ENCODE measurements at places on chromosomes 11 and 22.

DNA sequence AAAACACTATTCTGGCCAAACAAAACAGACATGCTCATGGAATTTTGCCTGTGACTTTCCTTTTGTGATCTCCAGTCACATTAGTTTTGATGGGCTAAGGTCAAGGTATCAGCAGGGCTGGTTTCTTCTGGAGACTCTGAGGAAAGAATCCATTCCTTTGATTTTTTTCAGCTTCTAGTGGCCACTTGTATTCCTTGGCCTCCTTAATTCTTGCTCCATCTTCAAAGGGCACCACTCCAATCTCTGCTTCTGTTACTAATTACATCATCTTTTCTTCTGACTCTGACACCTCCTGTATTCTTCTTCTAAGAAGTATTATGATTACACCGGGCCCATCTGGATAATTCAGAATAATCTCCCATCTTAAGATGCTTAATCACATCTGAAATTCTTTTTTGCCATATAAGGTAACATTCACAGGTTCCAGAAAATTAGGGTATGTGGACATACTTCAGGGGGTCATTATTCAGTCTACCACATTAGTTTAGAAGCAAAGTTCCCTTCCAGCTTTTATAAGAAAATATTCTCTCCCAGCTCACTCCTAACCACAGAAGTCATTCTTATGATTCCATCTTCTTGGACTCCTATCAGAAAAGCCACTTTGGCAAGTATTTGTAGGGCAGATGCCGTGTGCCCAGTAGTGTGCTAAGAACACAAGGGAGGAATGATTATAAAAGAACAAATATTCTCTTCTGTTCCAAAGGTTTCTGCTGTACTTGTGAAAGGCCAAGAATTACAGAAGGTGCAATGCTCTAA, 56.4 kb upstream of the FSHB start:
- DNase-seq: no peak

DNA sequence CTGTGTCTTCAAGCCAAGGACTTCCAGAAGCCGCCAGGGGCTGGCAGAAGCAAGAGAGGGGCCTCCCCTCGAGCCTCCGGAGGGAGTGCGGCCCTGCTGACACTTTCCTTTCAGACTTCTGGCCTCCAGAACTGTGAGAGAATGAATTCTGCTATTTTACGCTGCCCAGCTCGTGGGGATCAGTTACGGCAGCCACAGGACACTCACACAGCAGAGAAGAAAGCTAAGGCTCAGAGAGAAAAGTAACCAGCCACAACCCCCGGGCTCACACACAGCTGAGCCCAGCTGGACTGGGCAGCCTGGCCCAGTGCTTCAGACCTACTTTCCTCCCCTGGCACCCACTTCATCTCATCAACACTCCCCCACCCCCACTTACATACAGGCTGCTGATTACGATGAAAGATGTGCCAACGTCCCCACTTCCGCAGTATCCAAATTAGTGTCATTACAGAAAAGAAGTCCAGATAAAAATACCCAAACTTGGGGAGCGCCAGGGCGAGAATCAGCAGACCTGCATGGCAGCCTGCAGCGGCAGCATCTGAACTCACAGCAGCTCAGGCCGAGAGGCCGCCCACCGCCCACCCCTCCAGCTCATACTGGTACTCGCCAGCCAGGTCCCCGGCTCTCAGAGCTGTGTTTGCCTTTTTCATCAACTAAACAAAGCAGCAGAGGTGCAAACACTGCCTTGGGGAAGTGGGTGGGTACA, 15.3 kb downstream of the PHF21B start:
- DNase-seq: no peak

GRCh38 chr11:19853920-19854319, 141.3 kb downstream of the NAV2 start:
- DNase-seq: no peak

GRCh38 chr11:106950067-106950491, 68.2 kb downstream of the GUCY1A2 start:
- DNase-seq: no peak

DNA sequence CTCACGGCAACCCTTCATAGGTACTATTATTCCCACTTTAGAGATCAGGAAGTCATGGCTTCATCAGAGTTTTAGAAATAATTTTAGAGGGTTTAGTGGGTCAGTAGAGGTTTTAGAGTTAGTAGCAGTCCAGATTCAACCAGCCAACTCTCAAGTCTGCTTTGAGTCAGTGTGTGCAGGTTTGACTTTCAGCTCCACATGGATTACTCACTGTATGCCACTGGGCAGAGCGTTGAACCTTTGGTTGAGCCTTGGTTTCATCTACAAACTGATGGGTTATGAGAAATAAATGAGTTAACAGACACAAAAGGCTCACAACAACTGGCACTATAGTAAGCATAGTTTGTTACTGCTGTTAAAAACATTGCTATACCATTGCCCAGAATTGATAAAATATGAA, 19.0 kb upstream of the TP53AIP1 start:
- no peak for DNase-seq

GRCh38 chr11:105821372-105821771, 200.7 kb downstream of the MSANTD4 start:
- no peak for DNase-seq

DNA sequence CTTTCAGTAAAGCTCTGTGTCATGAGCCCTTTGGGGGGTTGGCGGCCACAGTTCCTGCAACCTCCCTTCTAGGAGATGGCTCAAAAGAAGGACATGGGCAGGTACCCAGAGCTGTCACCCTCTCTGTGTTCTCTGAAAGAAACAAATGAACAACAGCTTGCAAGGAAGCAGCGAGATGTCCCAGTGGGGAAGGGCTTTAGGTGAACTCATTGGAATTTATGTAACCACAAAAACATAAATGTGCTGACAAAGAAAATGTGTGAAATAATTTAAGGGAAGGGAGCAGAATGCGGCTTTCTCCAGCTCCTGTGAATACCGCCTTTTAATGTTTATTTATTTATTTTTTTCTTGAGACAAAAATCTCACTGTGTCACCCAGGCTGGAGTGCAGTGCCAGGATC, 3.3 kb downstream of the PARVG start:
- DNase-seq: no peak

DNA sequence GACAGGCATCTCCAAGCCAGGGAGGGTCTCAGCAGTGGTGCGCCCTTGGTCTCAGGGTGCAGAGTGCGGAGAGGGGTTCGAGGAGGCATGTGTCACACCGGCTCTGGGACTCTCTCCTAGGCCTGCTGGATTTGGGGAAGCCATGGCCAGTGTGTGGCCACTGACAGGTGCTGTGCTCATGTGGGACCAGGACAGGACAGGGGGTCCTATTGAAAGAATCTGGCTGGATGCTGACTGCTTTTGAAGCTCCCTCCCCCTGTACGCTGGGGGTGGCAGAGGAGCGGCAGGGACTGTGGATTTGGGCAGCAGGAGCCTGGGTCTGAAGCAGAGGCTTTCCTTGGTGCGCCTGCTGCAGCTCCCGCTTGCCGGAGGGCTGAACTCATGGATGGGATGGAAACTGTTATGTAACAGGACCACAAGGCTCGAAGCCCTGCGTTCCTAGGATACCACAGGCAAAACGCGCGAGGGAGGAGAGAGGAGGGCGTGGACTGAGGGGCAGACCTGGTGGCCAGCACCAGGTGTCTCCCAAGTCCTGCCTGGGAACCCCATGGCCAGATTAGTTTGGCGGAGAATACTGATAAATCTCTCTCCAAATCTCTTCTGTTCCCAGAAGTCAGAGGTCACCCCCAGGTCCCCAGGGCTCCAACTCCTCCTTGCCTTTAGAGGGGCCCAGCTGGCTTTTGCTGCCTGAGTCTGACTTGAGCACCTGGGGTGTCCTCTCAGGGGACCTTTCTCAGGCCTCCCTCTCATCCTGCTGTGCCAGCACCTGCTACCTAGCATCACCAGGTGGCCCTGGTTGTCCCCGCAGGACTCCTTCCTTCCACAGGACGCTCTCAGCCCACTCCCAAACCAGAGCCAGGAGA, 13.8 kb upstream of the TEF start:
- DNase-seq: no peak

DNA sequence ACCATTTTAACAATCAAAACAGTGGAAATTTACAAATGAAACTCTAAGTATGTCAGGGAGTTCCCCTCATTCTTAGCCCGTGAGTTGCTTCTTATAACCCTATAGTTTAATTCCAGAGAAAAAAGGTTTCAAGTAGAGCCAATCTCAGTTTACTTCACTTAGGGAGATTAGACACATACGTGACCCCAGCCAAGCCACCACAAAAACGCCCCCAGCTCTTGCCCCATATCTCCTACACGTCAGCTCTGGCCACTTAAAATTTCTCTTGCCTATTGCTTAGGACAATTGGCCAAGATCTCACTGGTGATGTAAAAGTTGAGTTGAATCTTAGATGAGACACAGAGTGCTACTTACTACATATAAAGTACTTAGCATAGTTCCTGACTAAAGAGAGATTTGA, 166.4 kb downstream of the ETS1 start:
- DNase-seq: no peak

GRCh38 chr11:17544181-17544622, at the start of gene USH1C:
TSS of gene USH1C (minus strand) at chr11:17544416. CDS start at chr11:17544307, 109 bp downstream.
- peak; percentile 5 for DNase-seq

DNA sequence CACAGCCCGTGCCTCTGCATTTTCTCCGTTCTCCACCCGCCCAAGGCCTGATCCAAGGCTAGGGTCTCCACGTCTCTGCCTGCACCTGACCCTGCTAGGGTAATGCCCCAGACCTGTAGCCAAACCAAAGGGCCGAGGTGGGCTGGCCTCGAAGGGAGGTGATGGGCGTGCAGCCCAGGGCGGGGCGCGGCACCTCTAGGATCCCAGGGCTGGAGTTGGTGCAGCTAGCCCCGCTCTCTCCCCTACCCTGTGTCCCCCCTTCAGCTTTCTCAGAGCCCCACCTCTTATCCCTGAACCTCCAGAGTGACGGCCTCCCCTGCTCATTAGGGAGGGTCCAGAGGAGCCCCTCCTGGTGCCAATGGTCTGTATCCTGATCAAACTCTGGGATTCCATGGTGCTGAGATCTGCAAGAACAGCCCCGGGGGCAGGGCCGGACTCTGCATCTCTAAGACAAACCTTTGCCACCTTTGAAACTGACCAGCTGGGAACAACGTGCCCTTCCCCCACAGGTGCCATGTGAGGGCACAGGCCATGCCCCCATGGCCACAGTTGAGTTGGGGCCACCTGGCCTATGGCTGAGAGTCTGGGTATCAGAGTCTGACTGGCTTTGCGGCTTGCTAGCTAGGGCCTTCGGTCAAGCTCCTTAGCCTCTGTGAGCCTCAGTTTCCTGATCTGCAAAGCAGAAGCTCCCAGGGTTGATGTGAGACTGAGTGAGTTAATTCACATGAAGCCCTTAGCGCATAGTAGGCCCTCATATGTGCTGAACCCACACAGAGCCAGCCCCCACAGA, 23.1 kb upstream of the CBX7 start:
- no peak for DNase-seq

- no peak for DNase-seq
These were observed 10.5 kb downstream of the SCN4B start for GRCh38 chr11:118142081-118142480.

DNA sequence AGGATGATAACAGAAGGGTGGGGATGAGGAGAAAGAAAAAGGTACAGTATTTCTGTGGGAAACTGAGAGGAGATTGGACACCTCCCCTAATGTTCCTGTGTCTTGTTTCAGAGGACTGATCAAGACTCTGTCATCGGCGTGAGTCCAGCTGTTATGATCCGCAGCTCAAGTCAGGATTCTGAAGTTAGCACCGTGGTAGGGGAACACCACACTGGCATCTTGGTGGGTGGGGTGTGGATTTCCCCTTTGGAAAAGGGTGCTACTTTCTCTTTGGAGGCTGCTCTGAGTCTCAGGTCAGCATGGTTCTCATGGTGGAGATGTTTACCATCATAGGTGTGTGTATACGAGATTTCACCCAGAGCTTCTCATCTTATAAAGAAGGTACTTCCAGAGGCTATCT, 25.5 kb downstream of the MADD start:
- no peak for DNase-seq

DNA sequence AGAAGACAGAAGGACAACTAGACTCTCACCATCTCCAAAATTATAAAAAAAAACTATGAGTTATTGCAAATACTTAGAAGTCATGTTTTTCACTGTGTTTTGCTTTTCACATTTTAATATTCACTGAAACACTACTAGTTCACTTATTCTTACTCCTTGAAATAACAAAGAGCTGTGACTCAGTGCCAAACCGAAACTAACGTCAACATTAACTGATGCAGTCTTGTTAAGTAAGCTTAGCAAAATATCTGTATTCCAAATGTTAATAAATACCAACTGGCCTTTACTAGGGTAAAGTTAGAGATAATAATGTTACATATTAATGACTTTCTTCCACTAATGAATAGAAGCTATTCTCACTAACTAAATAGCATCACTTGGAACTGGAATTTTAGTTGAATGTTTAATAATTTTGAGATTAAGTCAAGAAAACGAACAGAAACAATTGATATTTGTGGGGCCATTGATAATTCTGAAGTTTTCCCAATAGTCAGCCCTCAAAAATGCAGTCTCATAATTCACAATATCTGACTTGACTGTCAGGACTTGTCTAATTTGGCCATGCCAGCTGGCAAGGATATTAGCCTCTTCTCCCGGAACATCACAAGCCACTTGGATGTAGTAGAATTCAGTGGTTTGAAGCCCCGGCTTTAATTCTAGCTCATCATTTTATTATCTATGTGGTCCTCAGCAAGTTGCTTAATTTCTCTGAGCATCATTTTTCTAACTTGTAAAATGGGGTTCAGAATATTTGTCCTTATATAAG, 230.1 kb upstream of the DDI1 start:
- DNase-seq: no peak

GRCh38 chr11:107567739-107568335, 2.3 kb upstream of the ALKBH8 start:
- DNase-seq: no peak

GRCh38 chr11:64368673-64369074, 9.7 kb downstream of the RPS6KA4 start:
- DNase-seq: no peak

GRCh38 chr22:29887358-29887757, 4.4 kb downstream of the MTMR3 start:
- DNase-seq: no peak

DNA sequence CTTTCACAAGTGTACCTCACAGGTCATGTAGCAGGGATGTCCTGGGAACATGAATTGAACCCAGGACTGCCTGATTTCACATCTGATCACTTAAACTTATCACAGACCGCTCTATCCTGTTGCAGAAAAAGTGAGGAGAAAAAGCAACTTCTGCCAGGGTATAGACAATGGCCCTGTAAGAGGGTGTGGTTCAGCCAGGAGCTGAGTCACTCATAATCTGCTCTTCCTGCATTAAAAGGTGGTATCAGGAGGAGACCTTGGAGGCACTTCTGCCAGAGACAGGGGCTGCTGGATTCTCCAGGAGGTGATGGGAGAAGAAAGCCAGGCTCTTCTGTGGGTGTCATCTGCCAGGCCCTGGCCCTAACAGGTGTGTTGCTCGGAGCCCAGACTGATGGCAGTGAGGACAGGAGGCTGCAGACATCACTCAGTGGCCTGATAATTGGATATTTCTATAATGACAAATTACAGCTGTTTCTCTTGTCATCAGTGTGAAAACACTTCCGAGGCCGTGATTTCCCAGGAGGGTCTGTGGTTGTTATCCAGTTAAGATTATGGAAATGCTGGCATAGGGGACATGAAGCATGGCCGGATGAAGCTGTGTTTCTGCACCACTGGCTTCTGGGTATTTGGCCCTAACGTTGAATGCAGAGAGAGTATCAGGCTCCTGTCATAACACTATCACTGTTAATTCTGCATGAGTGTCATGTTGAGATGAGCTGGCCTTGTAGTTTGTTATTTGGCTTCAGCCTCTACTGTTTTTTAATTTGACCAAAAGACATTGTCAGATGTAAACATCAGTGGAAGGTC, 125.1 kb upstream of the ZBED5 start:
- DNase-seq: no peak

- no peak for DNase-seq
These were observed 8.3 kb downstream of the TRIM29 start for GRCh38 chr11:120129570-120129969.

All from activated CD8-positive, alpha-beta memory T cell treated with anti-CD3 and anti-CD28 coated beads for 1 hour (primary cell).